ENCODE measurements at places on chromosomes 5 and 9. TPM values are rescaled to one million over a fixed set of nuclear protein-coding genes. Genes with fewer than 3 reads are reported as not detected.

Gene TSSK1B
- 0.16 TPM for total RNA-seq

Gene PHAX
- total RNA-seq, result 103 TPM

Gene PCDHB6
- 3.1 TPM for total RNA-seq

Gene NUTM2G
- total RNA-seq, result not detected

Gene FOXD4L3
- total RNA-seq, result 0.47 TPM

Gene STC2
- 0.31 TPM for total RNA-seq

Gene ARSB
- total RNA-seq, result 24.6 TPM

Gene CDH9
- total RNA-seq, result 34.2 TPM

Gene HAVCR1
- 0.31 TPM for total RNA-seq

Gene FBLL1
- total RNA-seq, result 54.9 TPM

Gene BTNL9
- 0.78 TPM for total RNA-seq

Gene TLR4
- 10.8 TPM for total RNA-seq

Gene PTGS1
- total RNA-seq, result 0.47 TPM

Gene FIBCD1
- total RNA-seq, result 1.4 TPM

Gene RGMB
- 51.9 TPM for total RNA-seq

Gene ZNF454
- total RNA-seq, result 9.8 TPM

Gene C6
- total RNA-seq, result not detected

Gene DNAI1
- 0.78 TPM for total RNA-seq

Gene ARID3C
- not detected for total RNA-seq

Gene CD72
- total RNA-seq, result 0.47 TPM

Gene PDZD2
- total RNA-seq, result 22.0 TPM

Gene PITX1
- not detected for total RNA-seq

Gene USP20
- total RNA-seq, result 9.8 TPM

Gene ADCY2
- total RNA-seq, result 13.4 TPM

Gene LURAP1L
- total RNA-seq, result 0.94 TPM

Gene MFAP3
- 188 TPM for total RNA-seq

Gene CYSRT1
- not detected for total RNA-seq

Gene FUBP3
- 42.7 TPM for total RNA-seq

Gene CEL
- not detected for total RNA-seq

Gene NEUROG1
- total RNA-seq, result 1.1 TPM

Gene FST
- total RNA-seq, result 3.0 TPM

Gene PCDHGB3
- total RNA-seq, result 12.3 TPM

Gene CYLC2
- not detected for total RNA-seq

Gene PCDHGA7
- 8.4 TPM for total RNA-seq

Gene SV2C
- total RNA-seq, result 1.7 TPM

Gene EGFLAM
- 3.1 TPM for total RNA-seq

Gene LCN10
- not detected for total RNA-seq

Gene WNT8A
- total RNA-seq, result not detected

Gene RBM22
- total RNA-seq, result 27.6 TPM

Gene DMRTA1
- 0.62 TPM for total RNA-seq

Gene GIN1
- 19.3 TPM for total RNA-seq

Gene TMEM215
- total RNA-seq, result 1.1 TPM

Gene KIAA1191
- 97.3 TPM for total RNA-seq

Gene ARHGEF39
- total RNA-seq, result 0.94 TPM

Gene OTP
- total RNA-seq, result not detected

Gene STK32A
- total RNA-seq, result 5.3 TPM

Gene ACOT12
- 2.8 TPM for total RNA-seq

Gene IFT74
- total RNA-seq, result 17.3 TPM

Gene RMRP
- 159,856 TPM for total RNA-seq

Gene ZNF608
- total RNA-seq, result 95.6 TPM

Gene SGCD
- total RNA-seq, result 7.5 TPM

Gene ZNF300
- total RNA-seq, result 89.4 TPM

Gene LRRC70
- 4.1 TPM for total RNA-seq

Gene TMEM232
- total RNA-seq, result 19.3 TPM

Gene SOHLH1
- not detected for total RNA-seq
